Chondrocyte (in vitro differentiated cells): ENCODE measurements at places on chromosomes 7 and 10. TPM values are rescaled to one million over a fixed set of nuclear protein-coding genes. Genes with fewer than 3 reads are reported as not detected.

TAS2R4 gene
- 0.28 to 1.3 TPM (median 0.35 TPM) in 3 replicates for total RNA-seq

RASSF4 gene
- total RNA-seq: 24.6 to 37.8 TPM (median 35.9 TPM) in 3 replicates

SRPK2 gene
- total RNA-seq: 56.0 to 58.6 TPM (median 58.5 TPM) in 3 replicates

FAM24B gene
- not detected in 3 replicates for total RNA-seq

HABP2 gene
- not detected in 3 replicates for total RNA-seq

CYP2E1 gene
- 2.7 to 6.3 TPM (median 2.7 TPM) in 3 replicates for total RNA-seq

GIMAP1 gene
- total RNA-seq: not detected in 3 replicates
